Adrenal gland (tissue), 19 donors: ENCODE measurements at places on chromosomes 3 and 15. TPM values are rescaled to one million over a fixed set of nuclear protein-coding genes. Genes with fewer than 3 reads are reported as not detected.

GRCh38 chr3:117054556-117054955, 345.0 kb downstream of the TUSC7 start:
- no peak for DNase-seq

DNA sequence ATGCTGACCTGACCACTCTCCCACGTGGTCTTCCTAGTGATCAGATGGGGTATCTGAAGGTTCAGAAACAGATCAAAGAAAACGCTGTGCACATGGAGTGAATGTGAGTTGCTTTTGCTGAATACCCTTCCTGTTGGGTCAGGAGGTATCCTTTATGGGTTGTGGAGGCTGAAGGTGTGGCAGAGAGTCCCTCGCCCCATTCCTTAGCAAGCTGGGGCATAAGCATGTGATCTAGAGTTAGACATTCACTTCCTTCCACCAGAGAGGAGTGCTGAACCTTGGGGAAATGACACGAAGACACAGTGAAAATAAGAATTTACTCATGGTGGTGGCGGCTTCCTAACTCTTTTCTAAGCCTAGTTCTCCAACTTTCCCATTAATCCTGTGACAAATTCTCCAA, 27.8 kb upstream of the SPTBN5 start:
- DNase-seq, result no peak

DNA sequence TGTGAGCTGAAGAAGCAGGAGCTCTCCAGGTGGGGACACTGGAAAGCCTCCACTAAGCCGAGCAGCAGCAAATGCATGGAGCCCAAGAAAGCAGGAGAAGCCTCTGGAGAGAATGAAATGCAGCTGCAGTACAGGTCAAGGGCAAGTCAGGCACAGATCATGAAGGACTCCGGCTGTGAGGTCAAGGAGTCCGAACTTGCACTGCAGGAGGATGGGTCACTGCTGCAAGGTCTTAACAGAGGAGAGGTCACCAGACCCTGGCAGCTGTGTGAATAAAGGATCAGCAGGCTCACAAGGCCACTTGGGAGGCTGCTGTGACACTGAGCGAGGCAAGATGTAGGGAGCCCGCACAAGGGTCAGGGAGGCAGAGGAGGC, 24.7 kb upstream of the SLC41A3 start:
- no peak for DNase-seq

PLA1A gene
- 0.72 TPM for total RNA-seq

PCOLCE2 gene
- 9.8 TPM for total RNA-seq

B3GALNT1 gene
- 29.2 TPM for total RNA-seq
